Kidney tubule cell (primary cell): ENCODE measurements at places on chromosomes 3 and 15.

DNA sequence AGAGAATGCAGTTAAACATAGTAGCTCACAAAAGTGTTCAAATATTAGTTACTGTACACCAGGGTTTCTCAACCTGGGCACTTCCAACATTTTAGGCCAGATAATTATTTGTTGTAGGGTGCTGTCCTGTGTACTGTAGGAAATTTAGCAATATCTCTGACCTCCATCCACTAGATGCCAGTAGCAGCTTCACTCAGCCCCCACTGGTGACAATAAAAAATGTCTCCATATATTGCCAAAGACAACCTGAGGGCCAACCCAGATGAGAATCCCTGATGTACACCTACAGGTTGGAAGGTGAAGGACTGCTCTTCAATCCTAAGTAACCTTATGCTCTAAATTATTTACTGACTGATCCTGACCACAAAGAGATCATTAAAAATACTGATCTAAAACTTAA, 32.5 kb downstream of the DCUN1D1 start:
- DNase-seq = no peak

DNA sequence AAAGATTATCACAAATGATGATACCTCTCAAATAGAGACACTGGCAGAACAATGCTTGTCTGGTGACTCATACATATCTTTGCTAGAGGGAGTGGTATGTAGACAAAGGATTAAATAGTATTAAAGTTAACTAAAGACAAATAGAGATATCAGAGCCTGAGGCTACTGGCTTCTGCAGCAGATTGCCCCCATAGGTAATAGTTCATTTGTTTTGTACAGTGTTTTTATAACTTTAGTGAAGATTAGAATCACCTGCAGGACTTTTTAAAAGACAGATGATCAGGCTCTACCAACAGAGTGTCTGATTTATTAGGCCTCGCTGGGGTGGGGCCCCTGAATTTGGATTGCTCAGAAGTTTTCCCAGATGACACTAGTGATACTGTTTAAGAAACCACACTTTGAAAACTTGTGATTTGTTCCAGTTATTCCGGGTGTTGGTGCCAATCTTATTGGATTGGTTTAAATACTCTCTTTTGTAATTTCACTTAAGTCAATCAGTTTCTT, 96.4 kb downstream of the NAALADL2 start:
- DNase-seq = peak; percentile 66

GRCh38 chr3:59261009-59261408, 211.2 kb upstream of the CFAP20DC start:
- DNase-seq = no peak

DNA sequence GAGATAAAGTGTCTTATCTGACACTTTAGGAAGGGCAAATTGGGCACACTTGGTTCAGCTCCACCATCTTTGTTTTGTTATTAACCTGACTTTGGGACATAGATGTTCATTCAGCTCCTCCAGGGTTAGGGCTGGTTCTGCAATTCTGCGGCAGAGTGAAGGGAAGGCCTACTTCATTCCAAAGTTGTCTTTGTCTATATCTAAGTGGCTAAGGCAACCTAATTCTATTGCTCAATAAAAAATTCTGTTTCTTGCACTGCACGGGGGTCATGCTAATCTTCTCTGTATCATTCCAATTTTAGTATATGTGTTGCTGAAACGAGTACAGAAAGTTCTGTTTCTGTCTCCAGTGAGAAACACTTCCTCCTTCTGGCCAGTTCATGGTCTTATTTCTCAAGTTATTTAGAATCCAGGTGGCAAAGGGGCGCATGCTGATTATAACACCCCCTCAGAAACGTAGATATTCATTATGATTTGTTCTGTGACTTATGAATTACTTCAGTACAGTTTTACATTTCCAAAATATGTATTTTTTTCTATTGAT, 53.5 kb downstream of the PFN2 start:
- no peak for DNase-seq

GRCh38 chr15:68230157-68231100, 901 bp upstream of the CLN6 start:
- DNase-seq = peak; percentile 26

DNA sequence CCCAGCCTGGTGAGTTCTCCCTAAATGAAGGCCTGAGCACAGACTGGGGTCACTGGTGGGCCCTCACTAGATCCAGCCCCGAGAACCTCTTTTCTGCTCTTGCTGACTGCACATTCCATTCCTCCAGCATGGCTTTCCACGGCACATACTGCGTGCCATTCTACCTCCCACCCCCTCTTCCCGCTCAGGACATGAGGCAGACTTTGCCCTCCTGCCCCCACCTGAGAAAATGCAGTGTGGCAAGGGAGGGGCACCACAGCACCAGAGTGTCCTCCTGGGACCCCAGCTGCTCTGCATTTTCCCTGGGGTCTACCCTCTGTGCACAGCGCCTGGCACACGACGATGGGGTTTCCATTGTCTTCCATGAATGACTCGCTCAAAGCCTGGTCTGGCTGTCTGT, 6.1 kb upstream of the SLCO2A1 start:
- no peak for DNase-seq

DNA sequence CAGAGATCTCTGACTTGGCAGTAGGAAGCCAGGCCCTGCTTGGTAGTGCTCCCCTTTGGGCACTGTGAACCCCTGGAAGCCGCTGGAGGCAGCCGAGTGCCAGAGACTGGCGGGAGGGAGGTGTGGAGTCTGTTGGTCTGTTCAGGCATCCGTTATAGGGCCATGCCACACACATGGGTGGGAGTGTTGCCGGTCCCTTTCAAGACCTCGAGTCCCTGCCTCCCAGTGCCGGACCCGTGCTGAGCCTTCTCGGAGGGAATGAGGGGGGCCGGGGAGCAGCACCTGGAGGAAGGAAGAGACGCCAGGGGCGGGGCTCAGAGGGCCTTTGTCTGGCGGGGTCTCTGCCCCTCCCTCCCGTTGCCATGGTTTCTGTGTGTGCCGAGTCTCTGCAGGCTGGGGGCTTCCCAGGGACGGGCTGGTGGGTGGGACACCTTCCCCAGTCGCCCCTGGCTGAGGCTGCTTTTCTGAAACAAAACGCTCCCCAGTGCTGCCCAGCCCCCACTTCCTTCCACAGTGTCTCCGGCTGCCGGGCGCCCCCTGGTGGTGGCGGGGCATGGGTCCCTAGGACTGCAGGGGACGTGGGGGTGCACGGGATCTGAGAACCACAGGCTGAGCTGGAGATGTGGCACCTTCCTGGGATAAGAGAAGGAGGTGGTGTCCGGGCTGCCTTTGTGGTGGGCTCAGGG, 10.0 kb downstream of the GNAI2 start:
- peak; percentile 84 for DNase-seq

GRCh38 chr15:90982135-90982534, 12.2 kb downstream of the PRC1 start:
- no peak for DNase-seq

DNA sequence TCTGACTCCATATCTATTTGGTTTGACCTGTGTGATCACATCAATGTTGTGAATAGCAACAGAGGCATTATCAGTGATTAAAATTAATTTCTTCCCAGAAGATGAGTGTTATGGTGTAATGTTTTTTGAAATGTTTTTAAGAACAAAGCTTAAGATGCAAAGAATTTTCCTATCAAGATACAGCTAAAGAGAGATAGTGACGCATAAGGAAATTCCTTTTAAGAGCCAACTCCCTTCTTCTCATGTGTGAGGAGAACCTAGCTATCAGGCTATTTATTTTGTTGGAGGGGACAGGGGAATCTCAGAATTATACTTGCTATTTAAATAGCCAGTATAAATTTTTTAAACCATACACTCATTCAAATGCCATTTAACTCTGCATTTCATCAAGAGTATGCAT, 71.3 kb downstream of the COL8A1 start:
- no peak for DNase-seq

GRCh38 chr3:181709537-181710279, 2.0 kb upstream of the SOX2 start:
- DNase-seq = peak; percentile 71

DNA sequence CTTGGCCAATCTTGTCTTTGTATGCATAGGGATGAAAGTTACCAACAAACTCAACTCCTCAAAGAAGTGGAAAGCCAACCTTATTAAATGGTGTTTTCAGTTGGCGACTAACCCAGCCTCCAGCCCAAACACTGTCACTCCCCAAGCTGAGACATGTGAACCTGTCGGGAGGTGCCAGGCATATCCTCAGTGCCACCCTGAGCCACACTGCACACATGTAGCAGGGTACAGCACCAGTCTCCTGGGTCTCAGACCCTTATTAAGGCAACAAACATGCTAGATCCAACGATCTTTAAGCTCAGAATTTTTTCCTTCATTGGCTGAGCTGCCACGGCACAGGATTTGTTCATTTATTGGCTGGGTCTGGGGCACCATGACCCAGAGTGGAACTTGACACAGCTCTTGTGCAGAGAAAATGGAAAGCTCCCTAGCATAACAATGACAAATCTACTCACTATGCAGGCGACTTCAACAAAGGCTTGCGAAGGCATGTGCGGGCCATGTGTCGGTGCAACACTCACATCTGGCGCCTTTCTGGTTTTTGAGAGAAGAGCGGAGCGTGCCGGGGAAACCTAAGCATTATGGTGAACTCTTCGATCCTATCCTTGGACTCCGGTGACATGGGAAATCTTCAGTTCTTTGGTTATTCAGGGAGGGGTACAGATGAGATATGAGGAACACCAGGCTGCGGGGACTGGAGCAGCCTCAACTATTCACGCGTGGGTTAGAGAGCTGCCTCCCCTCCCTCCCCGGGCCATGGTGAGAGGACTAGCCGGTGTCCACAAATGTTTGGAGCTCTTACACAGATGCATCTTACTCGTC, 190.1 kb downstream of the FAM43A start:
- no peak for DNase-seq

- DNase-seq = no peak
These were observed 117.2 kb upstream of the FAM174B start for GRCh38 chr15:92772626-92773244.

GRCh38 chr15:95442107-95442719, 888.3 kb upstream of the NR2F2 start:
- no peak for DNase-seq

GRCh38 chr3:196440696-196441095, 8.5 kb upstream of the UBXN7 start:
- DNase-seq = no peak

DNA sequence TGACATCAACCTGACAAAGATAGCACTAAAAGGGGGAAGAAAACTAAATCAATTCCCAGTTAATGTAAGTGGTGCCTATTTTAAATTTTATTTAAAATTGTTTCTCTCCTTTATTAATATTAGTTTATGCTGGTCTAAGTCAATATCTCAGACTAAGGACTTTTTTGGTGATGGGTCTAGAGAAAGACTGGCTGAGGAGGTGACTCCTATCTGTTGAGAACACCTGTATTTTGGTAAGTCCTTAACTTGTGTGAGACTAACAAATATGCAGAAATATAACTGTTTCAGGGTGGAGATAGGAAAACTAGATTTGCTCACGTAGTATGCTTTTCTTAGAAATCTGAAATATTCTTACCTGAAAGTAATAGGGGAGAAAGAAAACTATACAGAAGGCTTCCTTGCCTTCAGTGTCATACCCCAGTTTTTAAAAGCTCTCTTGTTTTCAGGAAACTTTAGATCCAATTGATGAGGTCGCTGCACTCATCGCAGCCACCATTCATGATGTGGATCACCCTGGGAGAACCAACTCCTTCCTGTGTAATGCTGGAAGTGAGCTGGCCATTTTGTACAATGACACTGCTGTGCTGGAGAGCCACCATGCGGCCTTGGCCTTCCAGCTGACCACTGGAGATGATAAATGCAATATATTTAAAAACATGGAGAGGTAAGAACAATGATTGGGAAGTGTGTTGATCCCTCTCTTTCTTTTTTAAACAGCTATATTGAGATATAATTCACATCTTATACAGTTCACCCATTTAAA, 138.9 kb downstream of the PDE8A start:
- DNase-seq = no peak

DNA sequence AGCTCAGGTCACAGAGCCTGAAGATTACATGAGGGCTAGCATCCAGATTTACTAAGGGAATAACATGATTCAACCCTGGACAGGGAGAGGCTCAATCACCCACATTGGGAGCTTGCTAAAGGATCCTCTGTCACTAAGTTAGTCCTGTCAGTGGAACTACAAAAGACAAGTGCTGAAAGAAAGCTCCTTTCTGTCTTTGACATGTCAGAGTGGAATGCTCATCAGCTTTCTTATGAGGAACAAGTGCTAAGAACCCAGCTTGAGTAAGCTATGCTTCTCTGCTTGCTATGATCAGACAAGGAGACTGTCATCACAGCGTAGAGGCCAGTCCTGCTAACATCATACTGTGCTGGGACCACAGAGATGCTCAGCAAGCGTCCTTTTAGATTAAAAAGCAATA, 74.5 kb downstream of the MB21D2 start:
- DNase-seq = no peak
